ENCODE measurements at places on chromosomes 1 and 21.

DNA sequence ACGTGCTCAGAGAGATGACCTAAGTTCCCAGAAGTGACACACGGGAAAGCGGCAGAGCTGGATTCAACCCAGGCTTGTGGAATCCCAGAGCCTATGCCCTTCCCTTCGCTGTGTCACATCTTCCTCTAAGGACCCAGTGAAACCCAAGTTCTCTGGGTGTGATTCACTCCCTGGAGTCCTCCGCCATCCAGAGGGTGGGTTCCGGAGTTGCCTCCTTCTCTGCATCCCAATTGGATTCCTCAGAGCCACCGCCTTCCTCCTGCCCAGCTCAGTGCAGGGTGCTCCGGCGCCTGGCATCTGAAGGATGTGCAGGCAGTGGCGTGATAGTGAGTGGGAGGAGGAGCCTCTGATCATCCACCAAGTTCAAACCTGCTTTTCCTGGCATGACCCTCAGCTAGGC lies 20.7 kb upstream of the RCC2 start:
- DNase-seq, result no peak
- H3K27ac ChIP-seq, result no peak overlapping the region
- H3K4me1 ChIP-seq, result peaks cover 4% of the 10 kb centered on the region
- no peaks in the 10 kb centered on the region for H3K27me3 ChIP-seq

DNA sequence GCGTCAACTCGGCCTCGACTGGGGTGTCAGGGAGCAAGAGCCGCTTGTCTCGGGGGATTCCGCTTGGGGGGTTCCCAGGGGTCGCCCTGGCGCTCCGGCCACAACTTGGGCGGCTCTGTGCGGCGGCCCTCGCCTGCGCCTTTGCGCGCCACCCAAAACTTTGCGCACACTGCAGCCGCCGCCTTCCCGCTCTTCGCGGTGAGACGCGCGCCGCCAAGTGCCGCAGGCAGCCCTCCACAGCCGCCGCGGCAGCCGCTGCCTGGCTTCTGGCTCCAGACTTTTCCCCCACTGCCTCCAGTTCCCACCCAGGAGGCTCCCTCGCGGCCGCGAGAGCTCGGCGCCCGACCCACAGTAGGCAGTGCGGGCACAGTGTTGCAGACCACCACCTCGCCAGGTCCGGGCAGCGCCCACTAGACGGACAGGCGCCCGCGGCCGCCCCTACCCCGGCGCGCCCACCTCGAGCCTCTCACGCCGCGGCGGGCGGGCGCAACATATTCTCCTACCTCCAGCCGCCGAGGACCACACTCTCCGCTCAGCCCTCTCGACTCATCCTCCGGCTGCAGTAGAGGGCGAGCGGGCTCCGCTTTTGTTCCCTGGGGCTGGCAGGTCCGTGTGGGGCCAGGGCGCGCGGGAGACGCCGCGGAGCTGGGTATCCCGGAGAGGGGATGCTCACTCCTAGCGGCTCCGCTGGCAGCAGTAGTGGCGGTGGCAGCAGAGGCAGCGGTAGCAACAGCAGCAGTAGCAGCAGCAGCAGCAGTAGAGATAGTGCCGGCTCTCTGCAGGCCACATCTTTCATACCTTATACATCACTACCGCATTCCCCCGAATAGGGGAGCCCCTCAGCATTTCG lies 296.6 kb downstream of the OMA1 start:
- H3K4me3 ChIP-seq, result no peak overlapping the region
- no peaks in the 10 kb centered on the region for H3K36me3 ChIP-seq
- no peak overlapping the region for H3K27ac ChIP-seq
- peaks cover 13% of the 10 kb centered on the region for H3K27me3 ChIP-seq

- H3K36me3 ChIP-seq, result no peaks in the 10 kb centered on the region
- H3K27me3 ChIP-seq, result no peaks in the 10 kb centered on the region
- H3K4me1 ChIP-seq, result peaks cover 44% of the 10 kb centered on the region
- H3K4me3 ChIP-seq, result no peak overlapping the region
These were observed 245.0 kb downstream of the FOXD2 start for GRCh38 chr1:47682786-47683350.

DNA sequence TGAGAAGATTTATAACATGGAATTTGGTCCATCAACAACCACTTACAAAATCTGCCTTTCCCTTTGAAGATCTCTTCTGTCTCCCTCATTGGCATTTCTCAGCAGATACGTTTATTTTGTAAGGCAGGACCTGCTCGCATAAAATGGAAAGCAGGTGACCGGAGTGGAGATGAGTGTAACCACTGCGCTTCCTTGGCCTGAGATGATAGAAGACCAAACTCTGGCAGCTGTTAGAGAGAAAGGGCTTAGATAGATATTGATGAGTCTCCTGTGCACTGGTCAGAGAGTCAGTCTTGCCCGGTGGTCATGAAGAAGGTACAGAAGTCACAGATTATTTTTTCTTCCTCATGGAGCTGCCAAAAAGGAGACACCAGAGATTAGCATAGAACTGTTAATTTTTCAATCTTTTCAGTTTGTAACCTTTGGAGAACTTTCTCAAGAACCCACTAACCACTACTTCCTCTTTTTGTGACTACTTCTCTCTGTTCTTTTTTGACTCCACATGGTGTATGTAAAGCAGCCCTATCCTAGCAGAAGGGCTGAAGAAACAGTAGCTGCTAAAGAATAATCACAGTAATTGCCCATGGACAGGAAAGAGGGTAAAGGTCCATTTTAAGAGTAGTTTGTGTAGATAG lies 47.6 kb downstream of the FCRL3 start:
- no peaks in the 10 kb centered on the region for H3K27me3 ChIP-seq
- no peaks in the 10 kb centered on the region for H3K36me3 ChIP-seq
- no peak for DNase-seq
- no peak overlapping the region for H3K4me3 ChIP-seq
- no peaks in the 10 kb centered on the region for H3K4me1 ChIP-seq

- no peak overlapping the region for H3K27ac ChIP-seq
- H3K36me3 ChIP-seq, result no peaks in the 10 kb centered on the region
- H3K4me1 ChIP-seq, result no peaks in the 10 kb centered on the region
- H3K27me3 ChIP-seq, result no peaks in the 10 kb centered on the region
- DNase-seq, result no peak
- H3K4me3 ChIP-seq, result no peak overlapping the region
These were observed 3.0 kb upstream of the SOX13 start for GRCh38 chr1:204069887-204070286.

- H3K27me3 ChIP-seq, result no peaks in the 10 kb centered on the region
- no peak for DNase-seq
- H3K27ac ChIP-seq, result peak overlapping the region; percentile 81
- no peaks in the 10 kb centered on the region for H3K36me3 ChIP-seq
- peak overlapping the region; percentile 73 for H3K4me3 ChIP-seq
- H3K4me1 ChIP-seq, result no peaks in the 10 kb centered on the region
These were observed 8.4 kb upstream of the CROCC start for GRCh38 chr1:16913181-16913832.

GRCh38 chr1:226672339-226672762 lies 66.7 kb downstream of the ITPKB start:
- H3K4me1 ChIP-seq, result no peaks in the 10 kb centered on the region
- H3K36me3 ChIP-seq, result no peaks in the 10 kb centered on the region
- H3K27ac ChIP-seq, result no peak overlapping the region

DNA sequence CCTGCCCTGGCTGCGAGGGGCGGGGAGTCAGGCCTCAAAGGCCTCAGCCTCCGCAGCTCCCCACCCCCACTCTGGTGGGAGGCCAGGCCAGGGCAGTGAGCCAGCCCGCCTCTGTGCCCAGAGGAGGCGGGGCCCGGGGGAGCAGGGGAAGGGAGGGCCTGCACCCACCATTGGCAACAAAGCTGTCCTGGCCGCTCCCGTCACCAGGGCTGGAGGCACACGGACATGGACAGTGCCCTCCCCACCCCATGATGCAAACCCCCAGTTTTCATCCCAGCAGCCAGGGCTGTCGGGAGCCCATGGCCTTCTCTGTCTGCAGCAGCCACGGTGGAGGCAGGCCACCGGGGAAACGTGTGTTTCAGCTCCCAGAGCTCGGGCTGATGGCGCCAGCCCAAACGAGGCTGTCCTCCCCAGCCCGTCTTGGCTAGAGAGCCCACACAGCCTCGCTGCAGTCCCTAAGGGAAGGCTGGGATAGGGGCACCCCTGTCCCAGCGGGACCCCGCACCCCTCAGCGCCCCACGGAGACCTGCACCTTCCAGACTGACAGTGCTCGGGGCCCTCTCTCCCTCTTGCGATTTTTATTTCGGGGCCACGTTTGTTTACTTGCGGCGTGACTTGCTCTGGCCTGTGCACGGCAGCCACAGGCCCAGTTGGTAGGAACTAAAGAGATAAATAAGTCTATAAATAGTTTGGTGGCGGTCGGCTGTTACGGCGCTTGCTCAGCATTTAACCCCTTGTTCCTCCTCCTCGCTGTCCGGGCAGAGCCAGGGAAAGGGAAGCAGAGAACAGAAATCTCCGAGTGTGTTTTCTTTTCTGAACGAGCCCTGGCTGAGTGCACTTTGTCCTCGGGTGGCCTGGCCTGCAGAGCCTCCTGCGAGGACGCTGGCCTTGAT lies 101.8 kb downstream of the PRDM16 start:
- no peak for DNase-seq
- H3K4me1 ChIP-seq, result peaks cover 13% of the 10 kb centered on the region
- H3K36me3 ChIP-seq, result no peaks in the 10 kb centered on the region
- no peak overlapping the region for H3K27ac ChIP-seq
- no peaks in the 10 kb centered on the region for H3K27me3 ChIP-seq
- no peak overlapping the region for H3K4me3 ChIP-seq

- H3K4me1 ChIP-seq, result no peaks in the 10 kb centered on the region
- H3K27ac ChIP-seq, result no peak overlapping the region
- DNase-seq, result no peak
- no peak overlapping the region for H3K4me3 ChIP-seq
- H3K27me3 ChIP-seq, result peaks cover 5% of the 10 kb centered on the region
- no peaks in the 10 kb centered on the region for H3K36me3 ChIP-seq
These were observed 239.8 kb downstream of the TRABD2B start for GRCh38 chr1:47757226-47757975.

DNA sequence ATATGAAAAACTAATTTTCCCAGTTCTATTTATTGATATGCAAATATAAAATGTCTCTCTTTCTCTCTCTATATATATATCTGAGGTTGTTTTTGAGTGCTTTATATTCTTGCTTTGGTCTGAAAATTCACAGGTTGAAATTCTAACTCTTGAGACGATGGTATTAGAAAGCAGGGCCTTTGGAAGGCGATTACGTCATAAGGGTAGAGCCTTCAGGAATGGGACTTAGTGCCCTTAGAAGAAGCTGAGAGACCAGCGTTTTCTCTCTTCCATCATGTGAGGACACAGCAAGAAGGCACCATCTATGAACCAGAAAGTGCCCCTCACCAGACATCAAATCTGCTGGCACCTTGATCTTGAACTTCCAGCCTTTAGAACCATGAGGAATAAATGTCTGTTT lies 57.4 kb upstream of the PAXBP1 start:
- H3K36me3 ChIP-seq, result no peaks in the 10 kb centered on the region
- H3K4me1 ChIP-seq, result no peaks in the 10 kb centered on the region
- H3K27me3 ChIP-seq, result no peaks in the 10 kb centered on the region
- no peak for DNase-seq

DNA sequence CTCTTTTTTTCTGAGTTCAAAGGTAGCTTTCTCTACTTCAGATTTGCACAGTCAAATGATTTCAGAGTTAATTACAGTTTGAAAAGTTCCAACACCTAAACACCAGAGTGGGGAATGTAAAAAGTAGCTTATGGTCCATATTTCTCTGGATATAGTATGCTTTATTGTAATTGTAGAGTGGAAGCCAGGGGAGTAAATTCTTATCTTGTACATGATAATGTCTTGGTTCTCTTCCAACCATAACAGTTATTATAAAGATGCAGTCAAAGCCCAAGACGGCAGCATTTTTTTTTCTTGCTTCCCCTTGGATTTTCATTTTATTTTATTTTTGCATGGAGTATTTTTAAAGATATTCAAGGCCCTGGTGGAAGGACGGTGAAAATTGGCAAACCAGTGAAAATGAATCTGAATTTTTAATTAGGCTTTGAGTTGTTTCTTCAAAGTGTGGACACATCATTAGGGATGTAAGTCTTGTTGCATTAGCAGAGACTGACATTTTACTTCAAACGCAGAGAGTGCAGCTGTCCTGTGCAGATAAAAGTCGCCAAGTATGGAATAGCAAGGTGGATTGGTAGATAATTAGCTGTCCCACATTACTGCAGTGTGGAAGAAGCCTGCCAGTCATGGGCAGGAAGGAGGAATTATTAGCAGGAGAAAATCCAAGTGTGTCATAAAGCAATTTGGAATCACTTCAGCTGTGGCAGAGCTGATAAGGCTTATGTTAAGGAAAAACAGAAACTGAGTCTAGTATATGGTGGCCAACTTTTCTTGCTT lies 11.3 kb downstream of the CACHD1 start:
- no peaks in the 10 kb centered on the region for H3K27me3 ChIP-seq
- H3K4me3 ChIP-seq, result no peak overlapping the region
- no peaks in the 10 kb centered on the region for H3K36me3 ChIP-seq

GRCh38 chr21:41668051-41668541 lies 98.8 kb downstream of the RIPK4 start:
- H3K36me3 ChIP-seq, result no peaks in the 10 kb centered on the region

DNA sequence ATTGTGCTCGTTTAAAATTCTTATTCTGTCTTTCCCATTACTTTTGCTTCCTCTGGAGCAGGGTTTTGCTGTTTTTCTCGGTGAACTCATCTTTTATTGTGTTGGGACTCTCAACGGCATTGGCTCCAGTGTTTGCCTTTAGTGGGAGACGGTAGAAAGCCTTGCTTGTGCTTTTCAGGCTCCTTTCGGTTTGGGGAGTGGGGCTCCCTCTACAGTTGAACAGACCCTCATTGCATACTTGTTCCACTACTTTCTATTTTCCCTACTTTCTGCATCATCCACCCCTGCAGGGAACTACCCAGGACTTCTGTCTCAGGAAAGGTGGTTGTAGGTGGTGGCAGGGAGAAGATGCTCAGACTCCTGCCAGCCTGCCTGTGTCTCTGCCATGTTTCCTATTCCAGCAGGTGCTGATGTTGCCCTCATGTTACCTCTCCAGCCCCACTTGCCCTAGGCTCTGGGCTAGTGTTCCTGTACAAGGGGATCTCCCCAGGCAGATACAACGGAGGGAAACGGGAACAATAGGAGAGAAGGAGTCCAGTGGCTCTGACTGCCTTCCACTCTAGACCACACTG lies 68.5 kb upstream of the ZBTB18 start:
- no peak overlapping the region for H3K27ac ChIP-seq
- no peaks in the 10 kb centered on the region for H3K27me3 ChIP-seq
- no peaks in the 10 kb centered on the region for H3K36me3 ChIP-seq
- no peak for DNase-seq
